T-helper 2 cell (primary cell): ENCODE measurements at places on chromosomes 7 and 10.

DNA sequence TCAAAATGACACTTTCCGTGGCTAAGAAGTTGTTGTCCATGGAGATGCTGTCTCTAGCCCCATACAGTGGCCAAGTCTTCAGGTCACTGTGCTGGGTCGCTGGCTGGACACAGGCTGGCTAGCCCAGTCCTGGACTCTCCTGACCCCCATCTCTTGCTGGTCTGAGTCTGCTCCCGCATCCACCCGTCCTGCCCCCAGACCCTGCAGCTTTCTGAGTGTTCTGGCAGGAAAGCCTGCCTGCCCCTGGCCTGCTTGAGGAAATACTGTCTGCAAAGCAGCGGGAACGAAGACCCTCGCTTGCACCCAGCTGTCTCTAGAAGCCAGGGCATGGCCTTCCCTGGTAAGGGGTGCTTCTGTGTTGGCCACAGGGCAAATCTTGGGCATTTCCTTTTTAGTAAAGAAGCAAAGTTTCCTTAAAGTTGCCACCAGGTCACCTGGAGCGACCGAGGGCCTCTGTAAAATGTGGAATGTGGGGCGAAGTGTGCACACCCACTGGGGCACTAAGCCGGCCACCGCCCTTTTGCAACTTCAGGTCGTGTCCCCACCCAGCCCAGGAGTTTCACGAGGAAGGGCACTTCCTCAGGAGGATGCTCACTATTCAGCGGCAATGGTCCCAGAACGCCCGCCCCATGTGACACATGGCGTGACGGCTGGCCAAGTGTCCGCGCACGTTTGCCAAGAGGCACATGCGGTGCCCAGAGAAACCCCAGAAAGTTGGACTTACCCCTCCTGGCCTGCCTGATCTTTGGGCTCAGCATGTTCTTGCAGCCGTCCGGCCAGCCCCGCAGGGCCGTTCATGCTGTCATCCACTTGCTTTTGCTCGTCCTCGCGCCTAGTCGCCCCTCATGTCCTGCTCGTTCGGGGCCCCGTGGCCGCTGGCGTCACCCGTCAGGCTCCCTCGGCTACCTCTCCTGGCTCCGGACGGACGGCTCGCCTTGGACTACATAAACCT, 558 bp downstream of the ARHGAP22 start:
- DNase-seq = no peak

DNA sequence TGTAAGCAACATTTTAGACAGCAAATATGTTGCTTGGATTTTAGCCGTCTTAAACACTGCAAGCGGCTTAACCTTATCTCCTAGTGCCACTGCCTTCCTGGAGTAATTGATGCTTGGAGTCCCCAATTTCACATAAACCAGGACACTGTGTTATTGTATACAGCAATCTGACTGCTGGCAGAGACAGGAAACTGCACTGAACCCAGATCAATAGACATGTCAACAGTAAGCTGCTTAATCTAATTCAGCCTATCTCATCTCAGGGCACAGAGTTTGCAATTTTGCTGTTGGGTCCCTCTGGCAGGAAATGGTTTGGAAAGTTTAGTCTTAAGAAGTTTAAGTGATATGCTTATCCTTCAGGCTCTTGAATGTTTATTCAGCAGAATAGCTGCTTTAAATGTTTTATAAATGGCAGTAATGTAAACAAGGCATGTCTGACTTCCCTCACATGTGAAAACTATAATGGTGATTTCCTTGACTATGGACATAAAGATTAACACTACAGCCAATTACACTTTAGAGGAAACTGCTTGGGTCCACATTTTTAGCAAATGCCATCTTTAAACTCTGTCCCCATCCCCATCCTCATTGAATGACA, 598.6 kb downstream of the PARD3 start:
- no peak for DNase-seq

DNA sequence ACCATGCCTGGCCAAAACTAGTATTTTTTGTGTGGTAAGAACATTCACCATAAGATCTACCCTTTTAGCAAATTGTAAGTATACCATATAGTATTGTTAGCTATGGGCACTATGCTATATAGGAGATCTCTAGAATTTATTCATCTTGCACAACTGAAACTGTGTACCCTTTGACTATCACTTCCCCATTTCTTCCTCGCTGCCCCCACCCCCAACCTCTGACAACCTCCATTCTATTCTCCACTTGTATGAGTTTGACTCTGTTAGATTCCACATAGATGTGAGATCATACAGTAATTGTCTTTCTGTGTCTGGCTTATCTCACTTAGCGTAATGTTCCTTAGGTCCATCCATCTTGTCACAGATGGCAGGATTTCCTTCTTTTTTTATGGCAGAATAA, 3.6 kb downstream of the CASP7 start:
- no peak for DNase-seq

- DNase-seq = no peak
These were observed 1.4 kb downstream of the TNKS2 start for GRCh38 chr10:91799612-91799975.

DNA sequence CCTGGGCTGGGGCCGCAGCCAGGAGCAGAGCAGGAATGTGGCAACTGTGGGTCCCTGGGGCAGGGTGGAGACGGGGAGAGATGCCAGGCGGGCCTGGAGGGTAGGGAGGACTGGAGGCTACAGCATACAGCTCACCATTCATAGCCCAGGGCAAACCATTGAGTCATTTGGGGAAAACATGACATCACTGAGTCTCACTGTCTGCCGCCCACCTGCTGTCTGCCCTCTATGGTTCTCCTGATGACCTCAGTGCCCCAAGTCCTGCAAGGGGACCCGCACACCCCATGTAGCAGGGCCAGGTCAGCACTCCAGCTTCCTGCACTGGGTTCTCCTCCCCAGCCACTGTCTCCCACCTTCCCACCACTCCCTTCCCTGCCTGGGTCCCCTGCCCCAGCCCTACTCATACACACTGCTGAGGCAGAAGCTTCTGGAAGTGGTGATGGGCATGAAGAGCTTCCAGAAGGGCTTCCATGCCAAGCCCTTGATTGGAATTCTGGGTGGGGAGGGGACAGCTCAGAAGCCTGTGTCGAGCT, 10.4 kb downstream of the CHST3 start:
- peak; percentile 13 for DNase-seq

- no peak for DNase-seq
These were observed 332.1 kb upstream of the MAGI2 start for GRCh38 chr7:79785556-79785955.

DNA sequence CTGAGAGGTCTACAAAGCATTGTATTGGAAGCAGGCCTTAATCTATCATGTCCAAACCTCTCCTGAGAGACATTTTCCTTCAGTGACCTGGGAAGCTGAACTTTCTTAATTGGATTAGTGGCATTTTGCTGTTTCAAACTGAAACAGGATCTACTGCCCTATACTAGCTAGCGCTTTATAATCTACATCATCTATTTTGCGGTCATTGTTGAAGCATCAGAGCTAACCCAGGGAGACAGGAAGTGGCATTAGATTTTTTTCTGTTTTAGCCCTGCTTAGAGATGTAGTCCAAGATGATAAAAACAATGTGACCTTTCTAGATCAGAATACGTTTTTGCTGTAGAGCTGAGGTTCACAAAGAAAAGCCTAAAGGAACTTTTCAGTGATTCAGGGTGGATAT, 147.4 kb upstream of the AGR3 start:
- DNase-seq = no peak

DNA sequence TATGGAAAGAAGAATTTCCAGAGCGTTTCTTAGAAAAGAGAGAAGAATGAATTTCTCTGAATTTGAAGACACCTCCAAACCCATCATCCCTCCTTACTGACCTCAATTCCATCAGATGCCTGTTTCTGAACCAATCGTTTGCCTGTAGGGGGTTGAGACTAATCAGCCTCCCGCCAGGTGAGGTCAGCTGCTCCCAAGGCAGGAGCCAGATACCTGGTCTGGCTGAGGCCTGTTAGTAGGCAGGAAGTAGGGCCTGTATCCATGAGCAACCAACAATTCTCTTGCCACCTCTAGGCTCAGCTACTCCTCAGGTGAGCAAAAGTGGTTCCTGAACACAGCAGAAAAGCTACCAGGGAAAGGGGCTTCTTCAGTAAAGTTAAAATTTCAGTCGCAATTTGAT, 50.3 kb downstream of the HTR5A start:
- DNase-seq = no peak

DNA sequence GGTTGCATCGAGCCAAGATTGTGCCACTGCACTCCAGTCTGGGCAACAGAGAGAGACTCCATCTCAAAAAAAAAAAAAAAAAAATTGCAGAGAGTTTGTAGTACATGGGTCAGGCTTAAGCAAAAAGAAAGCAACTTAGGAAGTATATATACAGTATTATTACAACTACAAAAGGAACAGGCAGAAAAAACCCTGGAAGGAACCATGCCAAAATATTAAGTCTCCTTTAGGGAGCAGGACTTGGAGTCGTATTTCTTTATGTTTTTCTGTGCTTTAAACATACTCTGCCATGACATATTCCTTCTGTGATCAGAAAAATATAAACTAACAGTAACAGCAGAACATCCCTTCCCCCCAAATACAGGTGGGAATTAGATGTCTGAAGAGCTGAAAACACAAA, 144.4 kb downstream of the CUX1 start:
- DNase-seq = no peak

DNA sequence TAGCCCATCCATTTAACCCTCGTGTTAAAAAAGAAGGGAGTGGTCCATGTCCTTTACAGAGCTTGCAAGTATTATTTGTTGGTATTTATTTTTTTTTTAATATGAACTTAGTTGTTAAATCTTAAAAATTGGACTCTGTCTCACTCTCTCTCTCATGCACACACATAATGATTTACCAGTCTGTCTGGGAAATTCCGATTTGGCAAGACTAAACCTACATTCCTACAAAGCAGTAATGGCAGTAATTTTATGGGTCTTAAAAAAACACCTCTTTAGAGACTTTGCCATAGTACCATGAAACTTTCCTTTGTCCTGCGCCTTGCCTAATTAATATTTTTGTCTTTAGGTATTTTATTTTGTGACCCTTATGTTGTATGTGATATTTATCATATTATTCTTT, 239.5 kb upstream of the PPP1R3A start:
- DNase-seq = no peak

DNA sequence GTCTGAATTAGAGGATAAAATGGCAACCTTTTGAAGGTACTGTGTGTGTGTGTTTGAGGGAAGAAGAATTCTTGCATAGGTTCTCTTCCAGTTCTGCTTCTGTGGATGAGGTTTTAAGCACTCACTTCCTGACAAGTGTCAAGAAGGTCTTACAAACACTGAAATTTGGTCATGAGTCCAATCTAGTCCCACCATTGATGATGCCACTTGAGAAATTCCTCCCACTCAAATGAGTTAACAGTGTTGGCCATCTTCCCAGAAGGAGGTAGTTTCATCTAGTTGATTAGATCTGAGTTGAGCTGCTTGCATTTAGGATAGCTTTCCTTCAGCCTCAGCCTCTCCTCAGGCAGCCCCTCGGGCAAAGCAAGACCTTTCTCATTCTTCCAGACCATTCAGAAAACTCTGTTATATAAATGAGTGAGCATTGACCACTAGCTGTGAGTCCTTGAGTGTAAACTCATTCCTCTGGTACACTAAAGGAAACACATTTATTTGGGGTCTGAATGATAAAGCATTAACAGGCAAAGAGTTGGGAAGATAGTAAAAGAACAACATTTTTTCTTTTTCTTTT, 189.5 kb downstream of the TRIL start:
- DNase-seq = no peak

DNA sequence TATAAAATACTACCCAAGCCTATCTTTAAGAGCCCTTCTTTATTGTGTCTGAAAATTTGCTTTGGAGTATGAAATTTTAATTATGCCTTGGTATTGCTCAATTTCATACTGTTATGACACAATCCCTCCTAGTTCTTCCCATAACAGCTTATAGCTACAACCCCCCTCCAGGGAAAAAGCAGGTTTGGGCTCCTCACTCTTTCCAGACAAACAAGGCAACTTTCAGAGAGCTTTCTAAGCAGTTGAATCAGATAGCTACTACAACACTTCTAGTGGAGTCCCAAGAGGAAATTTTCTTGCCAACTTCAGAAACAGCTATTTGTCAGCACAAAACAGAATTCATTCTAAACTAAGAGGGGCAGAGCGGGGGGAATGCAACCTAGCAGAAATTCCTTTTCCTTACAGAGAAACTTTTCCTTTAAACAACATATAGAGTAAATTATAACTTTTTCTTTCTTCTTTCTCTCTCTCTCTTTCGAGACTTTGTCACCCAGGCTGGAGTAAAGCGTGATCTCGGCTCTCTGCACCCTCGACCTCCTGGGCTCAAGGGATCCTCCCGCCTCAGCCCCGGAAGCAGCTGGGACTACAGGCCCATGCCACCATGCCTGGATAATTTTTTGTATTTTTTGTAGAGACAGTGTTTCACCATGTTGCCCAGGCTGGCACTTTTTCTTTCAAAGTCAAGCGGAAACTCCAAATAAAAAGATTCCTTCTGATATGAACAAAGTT, 26.0 kb upstream of the JMJD1C start:
- no peak for DNase-seq

DNA sequence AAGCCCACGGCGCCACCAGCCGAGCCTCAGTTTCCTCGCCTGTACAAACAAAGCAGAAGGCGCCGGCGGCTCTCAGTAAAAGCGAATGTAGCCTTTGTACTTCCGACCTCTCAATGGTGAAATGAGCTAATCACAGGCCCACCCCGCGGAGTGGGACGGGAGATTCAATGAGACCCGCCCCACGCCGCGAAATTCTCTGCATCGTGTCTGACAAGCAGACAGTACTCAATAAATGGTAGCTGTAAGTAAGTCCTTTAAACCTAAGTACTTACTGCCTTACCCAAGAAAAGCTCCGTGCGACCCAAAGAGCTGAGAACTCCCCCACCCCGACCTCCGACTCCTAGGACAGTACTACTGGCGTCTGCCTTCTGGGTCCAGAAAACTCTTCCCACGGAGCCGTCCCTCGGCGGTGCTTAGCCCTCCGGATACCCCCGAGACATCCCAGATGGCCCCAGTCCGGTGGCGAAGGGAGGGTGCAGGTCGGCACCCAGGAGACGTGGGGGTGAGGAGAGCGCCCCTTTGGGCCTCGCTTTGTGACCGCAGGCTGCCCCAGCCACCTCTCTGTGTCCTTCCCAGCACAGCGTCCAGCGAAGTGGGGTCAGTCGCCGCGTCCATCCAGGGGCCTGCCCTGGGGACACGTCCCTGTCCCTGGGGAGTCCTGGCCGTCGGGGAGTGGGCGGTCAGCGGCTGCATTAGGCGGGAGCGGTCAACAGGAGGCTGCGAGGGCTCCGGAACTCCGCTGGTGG, 972 bp upstream of the CXCL12 start:
- no peak for DNase-seq

- DNase-seq = no peak
These were observed 231.1 kb downstream of the ADAM12 start for GRCh38 chr10:126157189-126157588.

GRCh38 chr10:43233601-43234430, 33.0 kb downstream of the RASGEF1A start:
- peak; percentile 1 for DNase-seq

GRCh38 chr7:29135846-29136245, 10.5 kb downstream of the CPVL start:
- no peak for DNase-seq
